Naive thymus-derived CD8-positive, alpha-beta T cell (primary cell): ENCODE measurements at places on chromosomes 6 and 20.
A peak's percentile ranks its signal among the peaks of the same experiment; 100 is the strongest.

- no peak for DNase-seq
These were observed 161.9 kb downstream of the TAF4 start for GRCh38 chr20:61903575-61904340.

GRCh38 chr6:97778290-97779038 is 495.4 kb upstream of the MMS22L start:
- DNase-seq: no peak

DNA sequence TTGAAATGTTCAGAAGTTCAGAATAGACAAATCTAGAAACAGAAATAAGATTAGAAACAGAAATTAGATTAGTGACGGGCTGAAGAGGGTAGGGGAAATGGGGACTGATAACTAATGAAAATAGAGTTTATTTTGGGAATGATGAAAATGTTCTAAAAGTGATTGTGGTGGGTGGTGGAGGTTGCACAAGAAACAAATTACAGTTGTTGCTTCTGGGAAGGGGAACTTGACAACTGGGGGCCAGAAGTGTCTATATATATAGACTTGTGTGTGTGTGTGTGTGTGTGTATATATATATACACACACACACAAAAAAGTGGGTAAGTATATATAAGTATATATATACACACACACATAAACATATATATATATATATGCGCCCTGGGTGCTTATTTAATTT is 86.5 kb upstream of the RREB1 start:
- DNase-seq: no peak

DNA sequence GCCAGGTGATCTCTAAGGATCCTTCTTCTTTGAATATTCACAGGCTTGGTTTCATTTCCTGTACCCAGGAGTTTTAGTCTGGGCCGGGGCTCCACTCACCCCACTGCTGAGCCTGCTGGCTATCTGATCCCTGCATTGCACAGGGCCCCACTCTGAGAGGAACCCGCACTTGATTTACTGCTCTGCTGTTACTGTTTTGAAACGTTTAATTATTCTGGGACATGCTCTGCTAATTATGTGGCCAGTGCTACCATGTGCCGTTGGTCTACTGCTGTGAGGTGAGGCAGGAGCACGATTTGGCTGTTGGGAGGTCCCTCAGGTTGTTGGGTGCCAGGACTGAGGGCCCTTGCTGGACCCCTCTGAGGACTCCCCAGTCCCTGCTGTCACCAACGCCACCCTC is 108.7 kb upstream of the SIRPA start:
- no peak for DNase-seq

GRCh38 chr6:484086-484745 is 92.7 kb downstream of the IRF4 start:
- no peak for DNase-seq

DNA sequence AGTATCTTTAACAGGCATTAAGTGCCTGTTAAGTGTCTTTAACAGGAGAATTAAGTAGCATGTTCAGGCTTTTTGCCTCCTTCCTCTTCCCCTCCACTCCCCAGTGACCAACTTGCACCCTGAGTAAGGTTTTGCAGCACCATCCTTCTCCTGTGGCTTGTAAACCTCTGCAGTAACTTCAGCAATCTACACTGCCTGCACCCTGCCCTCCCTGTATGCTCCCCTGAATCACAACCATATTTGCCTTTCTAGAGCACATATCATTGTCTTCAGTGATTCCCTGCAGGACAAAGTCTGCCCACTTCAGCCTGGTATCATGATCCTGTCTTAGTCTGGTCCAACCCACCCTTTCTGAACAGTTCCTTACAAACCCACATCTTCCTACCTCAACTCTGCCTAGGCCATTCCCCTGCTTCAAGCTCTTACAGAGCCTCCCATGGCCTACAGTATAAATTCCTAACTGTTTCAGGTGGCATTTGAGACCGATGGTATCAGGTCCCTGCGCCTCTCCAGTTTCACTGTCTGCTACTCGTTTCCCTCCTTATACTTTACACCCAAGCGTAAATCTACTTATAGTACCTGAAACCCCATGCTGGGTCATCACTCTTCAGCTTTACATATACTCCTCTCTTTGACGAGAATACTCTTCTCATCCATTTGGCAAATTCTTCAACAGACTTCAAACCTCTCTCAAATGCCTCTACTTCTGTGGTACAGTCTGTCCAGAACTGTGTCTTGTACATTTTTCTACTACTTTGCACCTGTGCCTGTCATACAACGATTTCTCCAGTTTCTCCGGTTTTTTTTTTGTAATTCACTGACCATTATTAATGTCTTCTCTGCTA is 69.8 kb downstream of the ZHX3 start:
- no peak for DNase-seq

- peak; percentile 69 for DNase-seq
These were observed 612 bp downstream of the ADAT2 start for GRCh38 chr6:143449714-143450452.

GRCh38 chr6:139594333-139594965 is 220.0 kb upstream of the CITED2 start:
- DNase-seq: no peak

- DNase-seq: no peak
These were observed 6.6 kb upstream of the KIF13A start for GRCh38 chr6:17994019-17994418.
